ENCODE measurements at places on chromosomes 4 and X. TPM values are rescaled to one million over a fixed set of nuclear protein-coding genes. Genes with fewer than 3 reads are reported as not detected.

- ATAC-seq, result no peak
Measured at GRCh38 chr4:23915459-23916132, 25.7 kb upstream of the PPARGC1A start.

- ATAC-seq, result no peak
Measured at GRCh38 chr4:20297261-20297660, 45.6 kb downstream of the SLIT2 start.

GRCh38 chr4:93722446-93722845 is 106.1 kb upstream of the ATOH1 start:
- ATAC-seq, result no peak

GRCh38 chr4:110175634-110176033 is 22.8 kb downstream of the ELOVL6 start:
- ATAC-seq, result no peak

GRCh38 chrX:39442332-39442731 is 641.1 kb downstream of the MID1IP1 start:
- ATAC-seq, result no peak

DNA sequence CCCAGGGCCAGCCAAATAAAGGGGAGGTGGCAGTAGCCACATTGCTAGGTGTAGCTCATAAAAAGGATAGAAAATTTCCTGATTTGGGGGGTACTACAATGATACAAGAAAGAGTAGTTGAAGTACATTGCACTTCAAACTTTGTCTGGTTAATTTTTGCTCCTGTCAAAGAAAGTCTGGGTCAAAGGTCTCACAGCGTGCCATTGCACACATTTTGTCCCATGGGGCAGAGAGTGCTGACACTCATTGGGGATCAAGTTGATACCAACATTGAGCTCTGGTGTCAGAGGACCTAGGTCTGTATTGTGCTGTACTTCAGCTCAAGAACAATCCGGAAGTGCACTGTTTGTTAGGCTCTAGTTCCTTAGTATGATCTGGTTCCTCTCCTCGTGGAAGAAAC is 229.2 kb upstream of the AGTR2 start:
- no peak for ATAC-seq

GRCh38 chr4:76058302-76058701 is 16.2 kb upstream of the ART3 start:
- no peak for ATAC-seq

DNA sequence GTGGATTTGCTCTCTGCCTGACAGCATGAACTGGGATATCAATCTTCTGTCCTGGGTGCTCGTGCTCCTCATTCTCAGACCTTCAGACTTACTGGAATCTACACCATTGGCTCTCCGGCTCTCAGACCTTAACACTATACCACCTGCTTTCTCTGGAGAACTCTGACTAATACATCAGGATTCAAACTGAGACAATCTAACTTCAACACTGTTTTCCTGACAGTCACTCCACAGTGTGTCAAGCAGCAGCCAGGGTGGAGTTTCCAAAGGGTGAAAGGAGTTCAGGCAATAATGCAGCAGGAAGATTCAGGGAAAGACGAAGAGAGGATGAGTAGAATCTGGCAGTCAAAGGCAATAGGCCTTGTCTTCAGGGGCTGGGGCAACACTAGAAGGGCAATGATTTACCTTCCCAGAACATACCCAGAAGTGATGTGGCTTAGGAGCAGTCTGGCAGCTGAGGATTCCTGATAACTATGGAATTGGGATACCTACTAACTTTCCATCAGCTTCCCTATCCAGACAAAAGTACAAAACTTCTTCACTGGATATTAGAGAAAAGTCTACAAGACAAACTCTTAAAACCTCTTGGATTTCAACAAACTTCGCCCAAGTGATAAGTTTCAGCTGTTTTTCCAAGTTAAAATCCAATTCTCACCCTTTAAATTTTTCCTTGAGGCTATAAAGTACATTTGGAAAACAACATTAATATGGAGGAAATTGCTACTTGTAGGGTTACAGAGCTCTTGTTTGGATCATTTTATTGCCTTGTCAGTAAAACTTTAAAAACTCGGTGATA is 58.4 kb upstream of the SLIT2 start:
- ATAC-seq, result no peak

GRCh38 chrX:24253030-24253429 is 60.8 kb downstream of the SUPT20HL2 start:
- ATAC-seq, result no peak

DNA sequence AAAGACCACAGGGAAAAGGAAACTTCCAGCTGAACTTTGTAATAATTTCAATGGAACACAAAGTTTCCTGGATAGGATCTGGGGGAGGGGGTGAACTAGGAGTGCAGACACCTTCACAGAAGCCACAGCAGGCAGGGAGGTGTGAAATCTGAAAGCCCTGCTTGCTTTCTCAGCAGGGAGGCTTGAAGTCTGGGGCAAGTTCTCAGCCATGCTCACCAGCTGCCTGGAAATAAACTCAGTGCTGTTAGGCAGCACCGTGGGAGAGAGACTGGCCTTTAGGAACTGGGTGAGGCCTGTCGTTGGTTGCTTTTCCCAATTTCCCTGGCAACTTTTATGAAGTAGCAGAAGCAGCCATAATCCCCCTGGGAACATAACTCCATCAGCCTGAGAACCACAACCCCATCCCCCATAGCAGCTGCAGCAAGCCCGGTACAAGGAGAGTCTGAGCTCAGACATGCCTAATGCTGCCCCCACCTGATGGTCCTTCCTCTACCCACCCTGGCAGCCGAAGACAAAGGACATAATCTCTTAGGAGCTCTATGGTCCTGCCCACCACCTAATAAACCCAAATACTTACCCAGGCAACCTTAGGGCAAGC is 39.2 kb upstream of the NMU start:
- no peak for ATAC-seq

- no peak for ATAC-seq
Measured at GRCh38 chr4:169305651-169306050, 34.9 kb upstream of the SH3RF1 start.

DNA sequence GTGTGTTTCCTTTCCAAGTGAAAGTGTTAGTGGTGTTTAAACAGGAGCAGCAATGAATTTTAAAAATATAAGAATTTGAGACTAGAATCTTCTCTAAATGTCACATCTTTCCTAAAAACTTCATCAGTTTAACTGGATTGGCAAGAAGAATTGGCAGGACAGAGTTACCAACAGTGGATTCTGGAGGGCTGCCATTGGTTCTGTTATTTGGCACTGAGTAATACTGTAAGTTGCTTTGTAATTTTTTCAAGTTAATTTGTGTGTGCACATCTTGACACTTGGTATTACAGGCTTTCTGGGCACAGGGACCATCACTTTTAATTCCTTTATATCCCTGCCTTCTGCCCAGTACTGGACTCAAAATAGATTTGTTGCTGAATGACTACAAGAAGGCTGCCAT is 4.5 kb upstream of the GPRIN3 start:
- ATAC-seq, result no peak

PROM1 gene
- not detected for total RNA-seq

PGAM4 gene
- total RNA-seq, result 0.52 TPM

GLRA2 gene
- 25.9 TPM for total RNA-seq

TRPC5OS gene
- 0.25 TPM for total RNA-seq

PABPC5 gene
- total RNA-seq, result 9.0 TPM

SPIN3 gene
- total RNA-seq, result 22.6 TPM

TAF7L gene
- total RNA-seq, result 0.11 TPM

LONRF3 gene
- total RNA-seq, result 0.88 TPM

All from motor neuron (in vitro differentiated cells).